Peyer's patch (tissue), 4 donors: ENCODE measurements at places on chromosomes 5 and 9. TPM values are rescaled to one million over a fixed set of nuclear protein-coding genes. Genes with fewer than 3 reads are reported as not detected.

The TTC1 gene
- 85.0 TPM for total RNA-seq

The IFNA10 gene
- not detected for total RNA-seq

The SQSTM1 gene
- total RNA-seq = 287 TPM

The LVRN gene
- total RNA-seq = 5.8 TPM

The GABRA1 gene
- not detected for total RNA-seq
